Cerebellar nuclear complex (tissue), 1 donor: ENCODE measurements at places on chromosomes 4 and X.

GRCh38 chr4:122821092-122821491 is 5.5 kb upstream of the FGF2 start:
- DNase-seq: no peak

DNA sequence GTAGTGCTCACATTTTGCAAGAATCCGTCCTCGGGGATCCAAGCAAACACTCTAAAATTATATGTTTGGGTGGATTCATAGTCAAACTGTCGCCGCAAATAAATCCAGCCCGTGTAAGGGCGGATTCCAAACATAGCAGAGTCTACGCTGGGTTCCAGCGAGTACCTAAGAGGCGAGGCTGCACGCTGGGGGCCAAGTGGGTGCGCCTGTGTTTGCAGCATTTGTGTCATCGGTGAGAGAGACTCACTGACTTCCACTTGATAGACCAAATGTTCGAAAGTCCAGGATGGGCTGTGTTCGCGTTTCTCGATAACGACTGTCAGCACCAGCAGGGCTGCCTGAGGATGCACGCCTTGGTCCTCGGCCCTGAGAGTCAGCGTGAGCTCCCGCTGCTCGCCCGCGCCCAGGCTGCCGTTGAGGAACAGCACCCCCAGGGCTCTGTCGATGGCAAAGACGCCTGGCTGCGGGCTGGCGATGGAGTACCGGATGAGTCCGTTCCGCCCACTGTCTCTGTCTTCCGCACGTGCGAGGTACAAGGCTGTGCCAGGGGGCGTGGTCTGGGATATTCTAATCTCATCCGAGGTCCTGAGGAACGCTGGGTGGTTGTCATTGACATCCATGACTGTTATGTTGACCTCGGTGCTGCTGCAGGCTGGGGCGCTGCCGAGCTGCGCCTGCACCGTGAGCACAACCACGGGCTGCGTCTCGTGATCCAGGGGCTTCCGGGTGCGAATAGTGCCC is 158.7 kb downstream of the DCHS2 start:
- DNase-seq: no peak

GRCh38 chr4:34469516-34469915 is 1774.8 kb downstream of the ARAP2 start:
- no peak for DNase-seq

DNA sequence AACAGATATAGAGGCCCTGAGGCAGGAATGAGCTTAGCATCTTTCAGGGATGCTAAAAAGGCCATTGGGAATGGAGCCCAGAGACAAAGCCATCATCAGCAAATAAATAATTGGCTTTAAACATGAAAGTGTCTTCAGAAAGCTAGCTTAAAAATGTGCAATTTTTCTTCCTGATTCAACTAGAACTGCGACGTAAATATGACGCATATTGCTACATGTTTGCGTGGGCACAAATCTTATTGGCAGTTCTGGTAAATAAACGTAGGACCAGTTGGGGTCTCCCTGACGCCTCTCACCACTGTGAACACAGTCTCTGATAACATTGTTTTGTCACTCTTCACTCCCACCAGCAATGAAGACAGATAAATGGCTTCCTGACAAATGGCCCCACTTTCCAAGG is 97.3 kb upstream of the SRD5A3 start:
- no peak for DNase-seq

DNA sequence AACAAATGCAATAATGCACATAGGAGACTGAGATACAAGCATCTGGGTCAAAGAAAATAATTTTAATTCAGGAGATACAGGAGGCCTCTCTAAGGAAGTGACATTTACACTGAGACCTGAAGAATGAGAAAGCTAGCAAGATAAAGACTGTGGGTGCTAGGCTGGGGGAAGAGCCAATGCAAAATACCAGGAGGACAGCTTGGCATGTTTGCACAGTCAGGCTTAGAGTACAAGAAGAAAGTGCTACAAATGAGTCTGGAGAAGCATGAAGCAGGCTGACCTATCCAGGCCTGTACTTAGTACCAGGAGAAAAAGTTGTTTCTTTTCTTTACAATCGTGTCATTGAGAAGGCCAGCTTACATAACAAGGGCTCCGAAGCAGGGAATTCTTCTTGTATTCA is 56.9 kb downstream of the GABRB1 start:
- no peak for DNase-seq

GRCh38 chrX:154751669-154752271 is 893 bp upstream of the GAB3 start:
- DNase-seq: no peak

DNA sequence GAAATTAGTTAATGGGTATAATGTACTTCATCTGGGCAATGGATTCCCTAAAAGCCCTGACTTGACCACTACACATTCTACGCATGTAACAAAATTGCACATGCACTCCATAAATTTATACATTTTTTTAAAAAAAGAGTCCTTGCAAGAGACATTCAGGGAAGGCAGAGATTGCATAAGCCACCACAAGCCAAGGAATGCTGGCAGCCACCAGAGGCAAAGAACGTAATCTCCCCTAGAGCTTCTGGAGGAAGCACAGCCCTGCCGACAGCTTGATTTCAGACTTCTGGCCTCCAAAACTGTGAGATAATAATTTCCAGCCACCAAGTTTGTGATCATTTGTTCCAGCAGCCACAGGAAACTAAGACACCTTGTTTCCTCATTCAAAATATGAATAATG is 185.6 kb upstream of the GALNT7 start:
- no peak for DNase-seq

- DNase-seq: no peak
Measured at GRCh38 chr4:140237616-140238350, 83.8 kb upstream of the MAML3 start.

GRCh38 chr4:16686195-16686594 is 212.2 kb downstream of the LDB2 start:
- DNase-seq: no peak

GRCh38 chrX:13383907-13384306 is 64.1 kb upstream of the ATXN3L start:
- DNase-seq: no peak

GRCh38 chrX:14354521-14354920 is 174.8 kb upstream of the GLRA2 start:
- DNase-seq: no peak

DNA sequence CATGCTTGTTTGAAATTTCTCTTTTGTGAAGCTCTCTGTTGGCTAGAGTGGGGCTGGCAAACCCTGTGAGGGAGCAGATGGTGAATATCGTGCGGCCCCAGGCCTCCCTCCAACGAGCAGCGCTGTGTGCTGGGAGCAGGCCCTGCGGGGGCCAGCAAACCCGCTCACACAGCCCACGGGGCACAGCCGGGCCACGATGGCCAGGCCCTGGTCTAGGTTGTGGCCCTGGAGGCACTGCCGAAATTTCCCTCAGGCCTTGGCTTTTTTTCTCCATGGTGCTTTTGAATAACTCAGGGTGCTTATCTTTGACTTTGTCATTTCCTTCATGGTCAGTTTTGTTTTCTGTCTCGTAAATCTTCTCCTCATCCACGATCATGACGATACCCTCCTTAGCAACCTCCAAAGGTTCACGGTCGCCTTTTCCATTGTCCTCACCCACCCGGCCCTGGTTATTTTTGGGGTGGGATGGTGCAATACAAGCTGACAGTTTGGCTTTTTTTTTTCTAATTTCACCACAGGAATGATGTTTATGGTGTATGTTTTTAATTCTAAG is 20.7 kb downstream of the PCGF3 start:
- no peak for DNase-seq

DNA sequence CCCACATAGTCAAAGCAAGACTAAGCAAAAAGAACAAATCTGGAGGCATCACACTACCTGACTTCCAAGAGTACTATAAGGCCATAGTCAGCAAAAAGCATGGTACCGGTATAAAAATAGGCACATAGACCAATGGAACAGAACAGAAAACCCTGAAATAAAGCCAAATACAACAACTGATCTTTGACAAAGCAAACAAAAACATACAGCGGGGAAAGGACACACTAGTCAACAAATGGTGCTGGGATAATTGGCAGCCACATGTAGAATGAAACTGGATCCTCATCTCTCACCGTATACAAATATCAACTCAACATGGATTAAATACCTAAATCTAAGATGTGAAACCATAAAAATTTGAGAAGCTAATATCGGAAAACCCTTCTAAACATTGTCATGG is 819.3 kb upstream of the FRG1 start:
- no peak for DNase-seq

DNA sequence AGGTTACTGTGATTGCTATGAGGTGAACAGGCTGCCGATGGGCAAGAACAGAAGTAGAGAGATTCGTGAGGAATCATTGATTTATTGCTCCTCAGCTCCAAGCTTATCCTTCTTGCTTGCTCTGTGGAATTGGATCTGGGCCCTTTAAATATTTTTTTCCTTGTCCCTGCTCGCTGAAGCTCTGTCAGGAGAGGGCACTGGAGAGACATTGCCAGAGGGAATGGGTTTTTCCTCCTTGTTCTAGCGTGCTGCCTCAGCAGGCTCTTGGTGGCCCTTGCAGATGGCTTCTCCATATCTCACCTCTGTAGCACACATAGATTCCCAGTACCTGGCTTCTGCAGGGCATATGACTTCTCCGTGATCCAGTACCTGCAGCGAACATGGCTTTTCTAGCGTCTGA is 67.4 kb downstream of the CNGA2 start:
- DNase-seq: no peak

DNA sequence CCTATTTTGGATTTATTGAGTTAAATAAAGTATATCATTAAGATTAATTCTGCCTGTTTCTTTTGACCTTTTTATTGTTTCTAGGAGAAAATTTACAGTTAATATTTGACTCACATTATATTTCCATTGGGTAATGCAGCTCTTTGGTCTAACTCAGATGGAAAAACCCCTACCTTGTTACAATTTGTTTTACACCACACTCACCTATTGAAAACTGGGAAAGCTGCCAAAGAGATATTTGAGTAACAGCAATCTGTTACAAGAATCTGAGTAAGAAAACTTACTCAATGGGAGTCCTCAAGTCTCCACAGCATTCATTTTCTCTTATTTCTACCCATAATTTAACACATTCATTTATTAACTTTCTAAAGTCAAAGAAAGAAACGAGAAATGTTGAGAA is 108.0 kb upstream of the TLL1 start:
- no peak for DNase-seq

GRCh38 chrX:39903343-39903742 is 194.4 kb downstream of the BCOR start:
- DNase-seq: no peak

- peak; percentile 39 for DNase-seq
Measured at GRCh38 chrX:49876750-49877149, 2.5 kb upstream of the USP27X start.

GRCh38 chr4:180682776-180683175 is 1560.4 kb upstream of the TENM3 start:
- no peak for DNase-seq
